Activated CD8-positive, alpha-beta T cell treated with anti-CD3 and anti-CD28 coated beads for 36 hours (primary cell): ENCODE measurements at places on chromosomes 1 and 21. TPM values are rescaled to one million over a fixed set of nuclear protein-coding genes. Genes with fewer than 3 reads are reported as not detected.

DNA sequence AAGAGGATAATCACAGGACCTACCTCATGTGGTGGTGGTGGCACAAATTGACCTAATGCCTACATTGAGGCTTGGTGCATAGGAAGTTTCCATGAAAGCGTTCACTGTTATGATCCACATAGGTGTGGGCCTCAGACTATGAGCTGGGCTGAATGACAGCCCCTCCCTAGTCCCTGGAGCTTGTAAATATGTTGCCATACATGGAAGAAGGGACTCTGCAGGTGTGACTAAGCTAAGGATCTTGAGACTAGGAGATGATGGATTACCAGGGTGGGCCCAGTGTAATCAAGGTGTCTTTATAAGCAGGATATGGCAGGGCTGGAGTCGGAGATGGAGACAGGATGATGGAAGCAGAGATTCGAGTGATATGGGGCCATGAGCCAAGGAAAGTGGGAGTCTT is 31.0 kb upstream of the KCNE1 start:
- DNase-seq: no peak

DNA sequence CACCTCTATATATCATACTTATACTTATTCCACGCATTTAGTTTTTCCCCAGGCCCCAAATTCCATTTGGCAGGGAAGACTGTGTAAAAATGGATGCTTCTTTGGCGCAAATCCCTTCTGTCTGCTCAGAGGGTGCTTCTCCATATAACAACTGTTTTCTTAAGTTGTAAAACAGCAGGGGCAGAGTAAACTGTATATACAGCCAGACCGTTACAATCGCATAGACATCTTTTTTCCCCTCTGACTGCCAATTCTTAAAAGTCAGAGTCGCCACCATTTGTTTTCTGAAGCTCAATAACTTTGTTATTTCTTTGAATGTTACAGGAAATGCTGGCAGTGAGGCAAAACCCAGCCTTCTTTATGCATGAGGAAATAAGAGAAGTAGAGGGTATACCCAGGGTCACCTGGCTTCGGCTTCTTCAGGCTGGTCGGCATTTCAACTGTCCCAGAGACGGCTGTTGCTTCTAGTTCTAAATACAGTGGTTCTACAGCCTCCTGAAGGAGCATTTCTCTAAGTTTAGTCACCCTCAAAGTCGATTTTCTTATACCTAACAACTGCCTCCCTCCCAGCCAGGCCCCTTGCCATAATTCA is 188.4 kb downstream of the CLIC6 start:
- no peak for DNase-seq

DNA sequence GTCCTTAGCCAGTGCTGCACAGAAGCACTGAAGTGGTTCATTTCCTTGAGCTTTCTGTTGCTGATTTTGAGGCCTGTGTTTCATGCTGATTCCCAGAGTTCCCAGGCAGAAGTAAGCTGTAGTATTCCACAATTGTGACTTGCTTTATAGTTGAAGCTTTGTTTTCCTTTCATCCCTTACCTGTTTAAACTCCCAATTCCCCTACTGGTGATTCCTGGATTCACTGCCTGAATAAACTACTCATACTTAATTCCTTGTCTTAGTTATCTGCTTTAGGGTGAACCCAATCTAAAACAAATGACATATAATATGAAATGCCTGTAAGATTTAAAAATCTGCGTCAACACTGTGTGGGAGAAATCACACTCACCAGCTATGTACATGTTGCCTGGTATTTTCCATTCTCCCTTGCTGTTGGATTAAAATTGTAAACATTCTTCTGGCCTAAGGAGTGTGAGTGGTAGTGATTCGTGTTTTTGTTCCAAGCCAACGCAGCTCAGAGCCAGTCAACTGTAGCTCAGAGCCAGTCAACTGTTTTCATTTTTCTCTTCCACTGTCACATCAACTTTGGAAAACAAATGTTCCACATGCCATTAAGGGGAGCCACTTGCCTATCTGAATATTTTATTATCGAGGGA is 879.4 kb downstream of the MRPL39 start:
- DNase-seq: no peak

- no peak for DNase-seq
Observed at GRCh38 chr21:39961251-39961650, 94.0 kb downstream of the PCP4 start.

DNA sequence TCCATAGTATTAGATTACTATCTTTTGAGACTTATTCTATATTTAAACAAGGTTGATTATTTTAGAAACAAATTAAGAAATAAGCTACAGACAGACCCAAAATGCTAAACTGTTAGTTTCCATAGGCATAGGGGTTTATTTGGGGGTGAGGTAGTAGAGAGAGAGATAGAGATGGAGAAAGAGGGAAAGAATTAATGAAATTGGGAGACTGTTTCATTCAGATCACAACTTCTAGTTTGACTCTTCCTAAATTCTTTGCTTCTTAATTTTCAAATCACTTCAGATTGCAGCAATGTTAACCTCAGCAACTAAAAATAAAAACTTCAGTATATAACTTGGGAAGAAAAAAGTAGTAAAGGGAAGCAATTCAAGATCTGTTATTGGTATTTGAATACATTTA is 3.4 kb downstream of the JUN start:
- DNase-seq: no peak

GRCh38 chr1:42938645-42939615 is 19.7 kb downstream of the SLC2A1 start:
- no peak for DNase-seq

GRCh38 chr1:13960375-13960987 is 260.5 kb downstream of the PRDM2 start:
- peak; percentile 77 for DNase-seq

DNA sequence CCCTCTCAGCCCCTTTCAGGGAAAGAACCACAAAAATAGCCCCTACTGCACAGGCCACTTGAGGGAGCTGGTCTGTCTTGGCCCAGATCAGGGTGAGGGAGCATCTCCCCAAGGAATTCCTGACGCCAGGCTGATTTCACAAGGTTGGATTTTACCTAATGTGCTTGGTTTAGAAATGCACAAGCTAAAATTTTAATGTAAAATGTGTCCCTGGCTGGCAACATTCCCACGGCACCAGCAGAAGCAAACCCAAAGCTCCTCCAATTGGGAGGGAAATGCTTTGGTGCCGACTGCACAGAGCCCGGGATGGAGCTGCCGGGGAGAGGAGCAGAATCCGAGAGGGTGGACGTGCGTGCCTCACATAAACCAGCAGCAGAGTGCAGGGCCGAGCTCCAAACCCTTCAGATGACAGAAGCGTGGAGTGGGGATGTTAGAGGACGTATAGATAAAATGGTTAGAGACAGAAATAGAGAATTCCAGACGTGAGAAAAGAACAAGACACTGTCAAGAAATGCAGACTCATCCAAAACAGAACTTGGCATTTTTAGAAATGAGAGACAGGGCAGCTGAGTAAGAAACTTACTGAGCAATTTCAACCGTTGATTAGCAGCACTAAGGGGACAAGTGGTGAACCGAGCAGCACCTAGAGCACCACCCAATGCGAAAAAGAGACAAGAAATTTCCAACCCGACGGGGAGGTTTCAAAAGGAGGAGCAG is 41.6 kb upstream of the TMEM52 start:
- DNase-seq: no peak

- DNase-seq: no peak
Observed at GRCh38 chr1:21655748-21656147, 13.4 kb downstream of the RAP1GAP start.

DNA sequence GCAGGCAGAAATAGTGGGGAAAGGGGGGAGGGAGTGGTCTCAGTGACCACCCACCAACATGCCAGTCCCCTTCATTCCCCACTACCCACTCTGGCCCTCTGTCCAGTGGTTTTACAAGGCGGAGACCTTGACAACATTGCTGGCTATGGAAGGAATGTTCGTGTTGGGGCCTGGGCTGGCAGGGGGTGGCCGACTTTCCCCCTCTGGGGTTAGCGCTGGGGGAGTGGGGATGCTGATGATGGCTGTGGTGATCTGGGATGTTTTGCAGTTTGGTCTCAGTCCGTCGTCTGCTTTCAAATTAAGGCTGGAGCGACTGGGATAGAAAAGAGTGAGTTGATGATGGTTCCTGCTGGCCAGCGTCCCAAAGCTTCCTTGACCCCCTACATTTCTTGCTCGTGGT is 20.3 kb downstream of the DDX20 start:
- DNase-seq: no peak

- peak; percentile 20 for DNase-seq
Observed at GRCh38 chr21:44658913-44659595, 1.3 kb downstream of the KRTAP12-3 start.

- DNase-seq: no peak
Observed at GRCh38 chr1:51671527-51672325, 54.8 kb downstream of the OSBPL9 start.

GRCh38 chr1:25867210-25867991 is 8.1 kb downstream of the PAQR7 start:
- no peak for DNase-seq

GRCh38 chr1:64396817-64397216 is 73.1 kb upstream of the CACHD1 start:
- no peak for DNase-seq

DNA sequence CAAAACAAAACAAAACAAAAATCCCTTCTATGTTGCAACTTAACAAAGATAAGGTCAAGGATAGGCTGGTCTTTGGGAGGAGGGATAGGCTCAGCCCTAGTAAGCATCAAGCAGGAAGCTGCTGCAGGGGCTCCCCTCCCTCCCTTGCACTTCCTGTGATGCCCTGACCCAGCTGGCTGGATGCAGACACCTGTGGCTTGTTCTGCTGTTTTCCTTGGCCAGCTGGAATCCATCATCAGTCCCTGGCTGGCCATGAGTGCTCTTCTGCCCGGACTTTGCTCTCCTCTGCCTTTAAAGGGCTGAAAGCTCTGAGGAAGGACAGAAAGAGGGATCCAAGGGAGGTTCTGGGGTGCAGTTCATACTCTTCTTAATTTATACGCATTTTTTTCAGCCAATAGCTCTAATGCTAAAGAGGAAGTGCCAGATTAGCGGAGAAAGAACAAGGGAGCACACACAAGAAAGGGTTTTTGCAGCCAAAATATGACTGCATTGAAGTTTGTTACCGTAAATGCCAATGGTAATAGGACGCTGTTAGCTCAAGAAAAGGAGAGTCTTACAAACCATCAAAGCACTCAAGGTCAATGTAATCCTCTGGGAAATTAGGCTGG is 19.9 kb upstream of the UBE2U start:
- DNase-seq: no peak

GRCh38 chr1:147516157-147516917 is 25.0 kb upstream of the BCL9 start:
- DNase-seq: no peak

- no peak for DNase-seq
Observed at GRCh38 chr1:222995620-222996309, 147.3 kb downstream of the TLR5 start.

GRCh38 chr1:3174487-3175247 is 105.7 kb downstream of the PRDM16 start:
- DNase-seq: no peak

DNA sequence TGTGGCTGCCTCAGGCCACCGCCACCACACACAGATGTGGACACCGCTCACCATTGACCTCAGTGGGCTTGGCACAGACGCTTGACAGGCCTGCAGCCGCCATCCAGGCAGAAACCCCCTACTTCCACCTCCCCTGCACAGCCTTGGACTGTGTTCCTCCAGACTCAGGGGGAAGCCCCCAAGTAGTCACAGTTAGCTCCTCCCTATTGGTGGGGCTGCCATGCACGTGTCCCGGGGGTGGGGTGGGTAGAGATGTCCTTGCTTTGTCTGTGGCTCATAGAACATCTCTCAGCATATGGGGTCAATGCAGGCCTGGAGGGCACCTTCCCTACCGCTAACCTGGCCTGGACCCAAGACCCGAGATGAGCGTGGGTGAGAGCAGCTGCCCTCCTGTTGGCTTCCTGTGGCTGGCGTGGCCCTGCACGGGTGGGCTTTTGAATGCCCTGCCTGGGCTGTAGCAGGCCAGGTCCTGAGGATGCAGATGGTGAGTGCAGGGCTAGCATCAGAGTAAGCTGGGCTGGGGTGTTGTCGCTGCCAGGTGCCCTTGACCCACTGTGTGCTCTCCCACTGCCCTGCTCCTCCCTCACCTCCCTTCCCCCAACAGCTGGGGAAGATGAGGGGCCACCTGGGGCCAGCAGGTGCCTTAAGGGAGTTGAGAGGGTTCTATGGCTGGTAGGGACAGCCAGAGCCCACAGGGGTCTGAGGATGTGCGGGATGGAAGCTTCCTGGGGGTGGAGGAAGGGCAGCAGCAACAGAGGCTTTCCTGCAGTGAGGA is 6.2 kb downstream of the CROCC start:
- DNase-seq: peak; percentile 16

DNA sequence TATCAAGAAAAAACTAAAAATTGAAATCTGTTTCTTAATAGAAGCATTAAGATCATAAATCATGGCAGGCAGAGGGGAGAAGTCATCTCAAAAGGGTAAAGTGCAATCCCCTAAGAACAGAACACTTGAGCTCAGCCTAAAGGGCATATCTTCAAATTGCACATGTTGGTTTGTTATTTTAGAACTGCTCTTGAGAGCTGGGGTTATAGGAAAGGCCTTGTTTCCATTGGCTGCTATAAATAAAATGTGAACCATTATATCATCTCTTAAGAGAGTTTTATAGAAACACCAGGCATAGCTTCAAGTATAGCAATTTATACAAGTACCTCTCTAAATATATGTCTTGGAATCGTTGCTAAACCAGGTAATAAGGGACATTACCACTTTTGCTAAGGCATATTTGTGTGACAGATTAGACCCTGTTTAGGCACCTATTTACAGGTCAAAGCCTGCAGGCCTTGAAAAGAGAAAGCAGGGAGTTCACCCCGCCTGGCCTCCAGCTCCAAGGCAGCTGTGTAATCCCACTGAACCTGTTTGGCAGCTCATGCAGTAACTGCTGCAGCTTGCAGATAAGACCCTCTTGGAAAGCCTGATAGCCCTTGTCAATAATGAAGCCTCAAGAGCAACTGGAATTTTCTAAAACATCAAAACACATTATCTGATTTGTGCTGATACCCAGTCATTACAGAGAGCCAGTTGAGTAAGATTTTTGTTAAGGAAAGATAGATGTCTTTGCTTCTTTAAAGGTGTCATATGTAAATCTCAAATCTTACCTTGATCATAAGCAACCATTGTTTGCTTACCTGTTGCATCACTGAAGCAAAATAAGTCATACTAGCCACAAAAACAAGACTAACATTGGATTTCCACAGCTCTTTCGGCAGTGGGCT is 24.2 kb upstream of the SYDE2 start:
- no peak for DNase-seq

- DNase-seq: no peak
Observed at GRCh38 chr21:45022348-45022675, 52.1 kb upstream of the ADARB1 start.

Gene ESPN
- 0.99 TPM for total RNA-seq

Gene SPRR2E
- total RNA-seq: not detected

Gene CADM3
- not detected for total RNA-seq

Gene KRTAP13-1
- total RNA-seq: not detected

Gene TCP10L
- 0.31 TPM for total RNA-seq

Gene LRRC71
- total RNA-seq: not detected

Gene TAS1R1
- not detected for total RNA-seq

Gene OR14A2
- total RNA-seq: not detected

Gene OR2T29
- not detected for total RNA-seq

Gene CDC7
- total RNA-seq: 28.0 TPM

Gene KDM5B
- 60.3 TPM for total RNA-seq

Gene KRTAP10-7
- not detected for total RNA-seq

Gene CD5L
- not detected for total RNA-seq

Gene CYP4B1
- total RNA-seq: not detected

Gene YBX1
- total RNA-seq: 1,447 TPM

Gene ANKRD34A
- total RNA-seq: 7.7 TPM

Gene GNAT2
- total RNA-seq: 0.81 TPM

Gene RPTN
- not detected for total RNA-seq

Gene SHISAL2A
- 16.2 TPM for total RNA-seq
